ENCODE measurements at places on chromosomes 4 and X.
A peak's percentile ranks its signal among the peaks of the same experiment; 100 is the strongest.

- DNase-seq = no peak
These were observed 60.6 kb downstream of the TNIP2 start for GRCh38 chr4:2695346-2696060.

DNA sequence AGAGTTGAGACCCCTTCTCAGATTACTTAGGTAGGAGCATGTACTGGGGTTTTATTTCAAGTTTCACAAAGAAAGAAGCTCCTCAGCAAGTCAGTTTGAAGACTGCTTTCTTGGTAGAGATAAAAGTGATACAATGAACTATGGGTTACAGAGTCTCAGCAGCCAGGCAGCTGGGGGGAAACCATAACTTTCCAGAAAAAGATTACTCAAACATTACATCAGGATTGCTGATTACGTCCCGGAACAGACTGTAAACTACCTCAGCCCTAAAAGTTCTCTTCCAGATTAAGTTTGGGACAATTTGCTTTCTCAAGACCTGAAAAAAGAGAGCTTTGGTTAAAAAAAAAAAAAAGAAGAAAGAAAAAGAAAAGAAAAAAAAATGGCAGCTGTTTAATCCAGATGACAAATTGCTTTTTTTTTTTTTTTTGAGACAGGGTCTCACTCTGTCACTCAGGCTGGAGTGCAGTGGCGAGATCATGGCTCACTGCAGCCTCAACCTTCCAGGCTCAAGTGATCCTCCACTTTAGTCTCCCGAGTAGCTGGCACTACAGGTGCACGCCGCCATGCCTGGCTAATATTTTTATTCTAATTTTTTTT lies 16.6 kb downstream of the SAT1 start:
- no peak for DNase-seq

DNA sequence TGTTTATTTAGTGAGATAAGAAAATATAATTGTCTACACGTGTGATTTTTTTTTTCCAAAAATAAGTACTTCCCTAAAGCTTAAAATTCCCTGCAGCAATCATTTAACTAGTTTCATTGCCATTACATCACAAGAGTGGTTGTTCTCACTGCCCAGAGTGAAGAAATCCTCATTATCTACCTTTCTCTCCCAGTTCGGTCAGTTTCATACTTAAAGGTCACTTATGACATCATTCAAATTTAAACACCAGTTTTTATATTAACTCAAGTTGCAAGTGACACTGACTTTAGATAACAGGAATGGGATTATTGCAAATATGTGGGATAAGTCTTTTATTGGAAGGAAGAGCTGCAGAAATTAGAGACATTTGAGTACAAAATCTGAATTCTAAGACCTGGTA lies 1699.8 kb upstream of the IGFBP7 start:
- no peak for DNase-seq

DNA sequence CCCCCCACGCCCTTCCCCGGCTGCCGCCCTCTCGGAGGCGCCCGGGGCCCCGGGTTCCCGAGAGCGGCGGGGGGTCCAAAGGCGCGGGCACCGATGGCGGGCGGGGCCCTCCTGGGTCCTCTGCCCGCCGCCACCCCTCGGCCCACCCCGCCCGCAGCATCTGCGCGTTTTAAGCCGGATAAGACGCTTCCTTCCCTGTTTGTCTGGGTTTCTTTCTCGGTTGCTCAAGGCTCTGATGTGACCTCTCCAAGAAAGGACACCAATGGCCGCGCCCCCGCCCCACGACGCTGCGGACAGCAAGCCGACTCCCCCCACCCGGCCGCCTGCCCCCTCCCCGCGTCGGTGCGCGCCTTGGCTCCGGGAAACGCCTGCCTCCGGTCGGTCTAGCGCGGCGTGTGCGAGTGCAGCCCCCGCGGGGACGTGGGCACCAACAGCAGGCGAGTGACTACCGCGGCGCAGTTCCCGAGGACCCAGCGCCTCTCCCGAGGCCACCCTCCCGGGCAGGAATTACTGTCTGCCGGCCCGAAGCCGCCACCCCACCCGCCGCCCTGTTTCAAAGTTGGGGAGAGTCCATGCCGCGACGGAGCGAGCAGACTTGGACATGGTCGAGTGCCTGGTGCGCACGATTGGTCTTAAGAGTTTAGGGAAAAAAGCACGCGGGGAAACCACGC lies 21.1 kb upstream of the HMX1 start:
- DNase-seq = no peak

DNA sequence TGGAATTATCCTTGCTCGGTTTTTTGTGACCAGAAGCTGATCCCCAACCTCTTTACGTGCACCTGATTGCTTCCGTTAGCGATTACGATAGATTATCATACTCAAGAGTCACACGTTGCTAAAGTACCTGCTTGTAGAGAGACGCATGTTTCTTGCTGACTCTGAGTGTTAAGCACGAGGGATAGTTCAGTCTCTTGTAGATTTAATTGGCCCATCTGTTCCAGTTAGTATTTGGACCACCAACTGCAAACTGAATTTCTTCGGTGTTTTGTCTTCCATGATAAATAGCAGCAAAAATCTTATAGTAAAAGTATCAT lies 516 bp upstream of the COX18 start:
- no peak for DNase-seq

- DNase-seq = no peak
These were observed 551 bp upstream of the ARX start for GRCh38 chrX:25016361-25016671.

GRCh38 chr4:101044766-101045165 lies 302.6 kb downstream of the PPP3CA start:
- no peak for DNase-seq

DNA sequence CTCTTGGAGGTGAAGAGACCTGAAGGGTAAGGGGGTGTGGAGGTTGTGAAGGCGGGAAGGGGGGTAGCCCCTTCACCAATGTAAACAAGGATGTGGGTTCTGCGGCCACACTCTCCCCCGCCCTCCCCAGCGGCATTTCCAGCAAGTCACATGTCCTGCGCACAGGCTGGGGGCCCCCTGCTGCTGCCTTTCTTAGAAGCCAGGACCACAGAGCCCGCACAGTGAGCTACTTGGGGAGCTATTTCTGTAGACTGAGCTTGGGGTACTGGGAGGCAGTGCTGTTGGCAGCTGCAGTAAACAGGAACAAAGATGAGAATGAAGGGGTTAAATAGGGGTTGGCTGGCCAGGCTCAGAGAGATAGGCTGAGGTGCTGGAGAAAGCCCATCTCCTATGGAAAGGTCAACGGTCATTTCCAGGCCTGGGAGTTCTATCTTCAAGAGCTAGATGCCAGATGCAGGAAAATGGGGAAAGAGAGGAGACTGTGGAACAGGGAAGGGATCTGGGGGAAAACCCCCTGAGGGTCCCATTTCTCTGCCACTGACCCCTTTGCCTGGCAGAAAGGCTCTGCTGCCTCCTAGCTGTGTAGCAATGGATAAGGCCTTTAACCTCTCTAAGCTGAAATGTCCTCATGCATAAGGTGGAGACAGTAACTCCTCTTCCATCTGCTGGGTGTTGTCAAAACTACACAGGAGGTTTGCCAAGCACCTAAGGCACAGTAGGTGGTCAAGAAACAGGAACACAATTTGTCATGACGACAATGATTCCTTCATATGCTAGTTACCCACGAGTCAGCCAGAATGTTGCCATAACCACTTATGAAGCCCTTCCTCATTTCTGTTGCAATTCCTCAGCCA lies 18.5 kb upstream of the PIM2 start:
- peak; percentile 68 for DNase-seq

DNA sequence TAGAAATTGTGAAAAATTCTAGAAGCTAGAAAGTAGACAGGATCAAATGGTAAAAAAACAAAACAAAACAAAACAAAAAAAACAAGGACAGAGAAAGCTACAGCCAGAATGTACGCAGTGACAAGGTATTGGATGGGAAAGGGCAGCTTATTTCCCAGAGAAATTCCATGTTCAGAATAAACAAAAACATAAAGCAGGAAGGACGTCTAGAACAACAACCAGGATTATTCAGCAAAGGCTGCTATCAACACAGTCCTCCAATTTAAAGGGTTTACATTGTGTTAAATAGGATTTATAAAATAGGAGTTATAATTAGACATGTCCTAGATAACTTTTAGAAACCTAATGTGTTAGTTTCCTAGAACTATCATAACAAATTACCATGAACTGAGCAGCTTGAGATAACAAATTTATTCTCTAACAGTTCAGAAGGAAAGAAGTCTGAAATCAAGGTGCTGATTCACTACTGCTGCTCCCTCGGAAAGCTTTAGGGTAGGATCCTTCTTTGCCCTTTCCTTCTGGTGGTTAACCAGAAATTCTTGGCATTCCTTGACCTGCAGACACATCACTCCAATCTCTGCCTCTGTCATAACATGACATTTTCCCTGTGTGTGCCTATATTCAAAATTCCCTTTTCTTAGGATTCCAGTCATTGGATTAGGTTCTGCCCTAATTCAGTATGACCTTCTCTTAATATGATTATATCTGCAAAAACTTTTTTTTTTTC lies 175.6 kb downstream of the SNCA start:
- DNase-seq = no peak

DNA sequence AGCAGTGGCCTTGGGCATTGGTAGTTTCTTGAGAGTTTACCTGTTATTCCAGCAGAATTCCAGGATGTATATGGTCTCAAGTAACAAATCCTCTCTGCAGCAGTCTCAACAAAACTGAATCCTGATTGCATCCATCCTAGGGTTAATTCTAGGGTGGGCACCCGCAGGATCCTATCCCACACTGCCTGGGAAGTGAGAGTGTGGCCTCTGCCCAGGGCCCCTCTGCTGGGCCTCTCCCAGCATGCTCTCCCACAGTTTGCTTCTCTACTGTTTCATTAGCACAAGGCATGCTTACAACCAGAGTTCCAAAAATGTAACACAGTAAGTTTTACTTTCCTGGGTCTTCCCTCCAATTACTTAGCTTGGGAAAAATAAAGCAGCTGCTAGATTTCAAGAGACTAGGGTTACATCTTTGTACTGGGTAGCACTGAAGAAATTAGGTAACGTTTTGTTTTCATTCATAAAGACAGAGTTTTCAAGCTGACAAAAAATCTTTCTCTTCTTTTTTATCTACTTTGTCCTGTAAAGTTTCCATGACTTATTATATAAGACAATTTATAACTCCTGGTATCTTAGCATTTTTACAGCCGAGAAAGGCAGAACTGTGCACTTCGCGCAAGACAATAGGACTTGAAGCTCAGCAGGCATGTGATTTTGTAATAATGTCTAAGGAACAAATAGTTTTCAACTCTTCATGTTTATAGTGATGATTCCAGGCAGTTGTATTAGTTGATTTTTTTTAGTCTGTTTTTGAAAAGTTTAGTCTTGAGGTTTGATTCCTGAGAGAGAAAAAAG lies 131.2 kb upstream of the PCDH18 start:
- no peak for DNase-seq

DNA sequence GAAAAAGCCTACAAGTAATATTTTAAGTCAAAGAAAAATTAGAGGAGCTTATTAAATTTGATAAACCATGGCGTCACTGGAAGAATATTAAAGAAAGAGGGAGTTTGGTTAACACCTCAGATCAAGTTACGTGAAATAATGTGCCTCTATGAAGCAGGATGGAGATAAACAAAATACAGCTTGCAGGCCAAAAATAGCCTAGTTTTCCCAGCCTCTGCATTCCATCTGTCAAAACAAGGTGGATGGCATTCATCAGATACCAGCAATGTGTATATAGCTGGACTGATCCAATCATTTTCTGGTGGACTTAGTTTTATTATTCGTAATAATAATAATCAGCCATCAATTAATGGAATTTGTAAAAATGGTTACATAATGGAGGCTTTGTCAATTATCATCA lies 230.7 kb downstream of the NR3C2 start:
- no peak for DNase-seq

GRCh38 chrX:54945224-54945623 lies 24.6 kb downstream of the TRO start:
- DNase-seq = no peak

- DNase-seq = peak; percentile 2
These were observed 245.3 kb downstream of the AFAP1 start for GRCh38 chr4:7694324-7694723.

DNA sequence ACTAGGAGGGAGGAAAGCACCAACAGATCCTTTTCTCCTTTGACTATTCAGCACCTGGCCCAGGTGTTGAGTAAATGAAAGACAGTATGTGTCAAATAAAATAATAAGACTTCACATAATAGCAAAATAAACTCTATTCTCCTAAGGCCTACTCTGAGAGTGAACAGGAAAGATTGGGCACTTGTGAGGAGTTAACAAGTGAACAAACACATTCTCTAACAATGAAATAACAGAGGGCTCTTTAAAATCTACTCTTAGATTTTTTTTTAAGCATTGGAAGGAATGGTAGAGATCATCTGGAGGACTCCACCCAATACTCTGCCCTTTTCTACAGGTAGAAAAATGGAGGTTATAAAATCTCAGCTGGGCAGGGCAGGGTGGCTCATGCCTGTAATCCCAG lies 39.1 kb upstream of the NOCT start:
- DNase-seq = no peak

DNA sequence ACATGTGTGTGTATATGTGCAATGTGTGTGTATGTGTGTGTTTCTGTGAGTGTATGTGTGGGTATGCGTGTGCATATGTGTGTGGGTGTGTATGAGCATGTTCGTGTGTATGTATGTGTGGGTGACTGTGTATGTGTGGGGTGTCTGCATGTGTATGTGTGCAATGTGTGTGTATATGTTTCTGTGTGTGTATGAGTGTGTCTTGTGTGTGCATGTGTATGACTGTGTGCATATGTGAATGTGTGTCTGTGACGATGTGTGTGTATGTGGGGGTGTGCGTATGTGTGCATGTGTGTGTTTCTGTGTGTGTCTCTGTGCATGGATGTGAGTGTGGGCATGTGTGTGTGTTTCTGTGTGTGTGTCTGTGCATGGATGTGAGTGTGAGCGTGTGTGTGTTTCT lies 4.2 kb upstream of the ATP2B3 start:
- DNase-seq = no peak

- DNase-seq = no peak
These were observed 165.2 kb downstream of the SLC39A8 start for GRCh38 chr4:102180046-102180445.

DNA sequence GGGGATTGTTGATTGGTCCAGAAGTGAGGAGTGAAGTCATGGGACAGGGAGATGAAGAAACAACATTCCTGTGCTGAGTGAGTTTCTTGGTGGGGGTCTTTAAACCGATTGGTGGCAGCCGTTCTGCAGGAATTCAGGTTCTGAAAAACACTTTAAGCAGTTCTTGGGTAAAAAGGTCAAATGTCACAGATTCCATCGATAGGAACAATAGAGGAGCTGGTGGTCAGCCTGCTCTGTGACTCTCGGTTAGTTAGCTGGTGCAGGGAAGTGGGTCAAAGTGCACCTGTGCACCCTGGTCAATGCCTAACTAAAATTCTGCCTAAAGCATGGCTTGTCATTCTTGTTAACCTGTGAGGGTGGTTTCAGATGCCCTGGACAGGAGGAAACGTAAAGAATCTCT lies 34.6 kb upstream of the MGST2 start:
- DNase-seq = no peak

DNA sequence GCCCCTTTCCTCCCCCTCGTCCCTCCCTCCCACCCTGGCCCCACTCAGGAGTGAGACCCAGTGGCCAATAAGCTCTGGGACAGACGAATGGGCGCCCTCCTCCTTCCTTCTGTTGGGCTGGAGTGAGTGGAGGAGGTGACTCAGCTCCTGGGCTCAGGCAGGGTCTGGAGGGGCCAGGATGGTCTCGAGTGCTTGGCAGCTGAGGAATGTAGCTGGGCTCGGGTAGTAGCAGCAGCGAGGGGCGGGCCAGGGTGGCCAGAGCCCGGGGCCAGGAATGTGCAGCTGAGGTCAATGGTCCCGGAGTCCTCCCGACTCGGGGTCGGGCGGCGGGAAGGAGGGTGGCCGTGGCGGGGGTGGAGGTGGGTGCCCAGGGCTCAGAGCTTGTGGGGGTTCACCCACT lies 15.0 kb downstream of the G6PD start:
- no peak for DNase-seq

- no peak for DNase-seq
These were observed 275.3 kb upstream of the FGF13 start for GRCh38 chrX:138986866-138987265.

GRCh38 chrX:68686097-68686977 lies 38.9 kb downstream of the STARD8 start:
- DNase-seq = peak; percentile 73
